ENCODE measurements at places on chromosomes 11 and 22.

GRCh38 chr11:118117790-118118601, 31.2 kb upstream of the SMIM35 start:
- no peak for DNase-seq

- no peak for DNase-seq
Measured at GRCh38 chr11:121582296-121582695, 129.5 kb upstream of the SORL1-AS1 start.

- no peak for DNase-seq
Measured at GRCh38 chr11:10611979-10612862, 43.8 kb upstream of the LYVE1 start.

DNA sequence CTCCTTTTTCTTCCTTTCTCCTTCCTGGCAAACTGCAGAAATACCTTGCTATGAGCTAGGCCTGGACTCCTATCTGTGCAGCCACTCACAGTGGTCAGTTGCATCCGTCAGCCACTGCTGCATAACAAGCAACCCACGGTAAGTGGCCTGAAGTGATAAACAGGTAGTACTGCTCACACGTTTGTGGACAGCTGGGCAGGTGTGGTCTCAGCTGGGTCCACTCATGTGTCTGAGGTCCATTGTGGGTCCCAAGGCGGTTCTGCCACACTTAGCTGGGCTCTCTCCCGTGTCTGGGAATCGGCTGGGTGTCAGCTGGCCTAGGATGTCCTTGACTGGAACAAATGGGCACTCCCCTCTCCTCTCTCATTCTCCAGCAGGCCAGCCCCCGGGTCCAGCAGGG, 109.3 kb downstream of the BRD1 start:
- DNase-seq, result no peak

DNA sequence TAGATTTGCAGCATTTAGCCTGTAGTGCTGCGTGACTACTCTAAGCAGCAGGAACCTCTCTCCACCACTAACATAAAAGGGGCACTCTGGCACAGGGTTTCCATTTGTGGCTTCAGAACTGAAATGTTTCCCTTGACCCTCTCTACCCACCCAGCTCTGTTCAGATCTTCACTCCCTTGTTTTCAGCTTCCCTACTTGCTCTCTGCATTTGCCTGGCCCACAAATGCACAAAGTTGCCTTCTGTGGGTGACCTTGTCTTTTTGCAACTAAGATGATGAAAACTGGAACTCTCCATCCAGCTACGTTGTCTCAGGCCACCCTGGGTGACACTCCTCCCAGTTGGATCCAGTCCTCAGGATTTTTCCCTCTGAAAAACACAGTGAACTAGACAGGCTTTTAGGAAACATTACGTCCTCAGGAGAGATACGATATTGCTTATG, 19.8 kb upstream of the PSMA1 start:
- no peak for DNase-seq

- no peak for DNase-seq
Measured at GRCh38 chr11:111631666-111632039, 29.4 kb downstream of the SIK2 start.

GRCh38 chr11:73384531-73384871, 8.3 kb downstream of the RELT start:
- no peak for DNase-seq

GRCh38 chr22:28477556-28477955, 202.1 kb downstream of the TTC28 start:
- DNase-seq, result no peak

- DNase-seq, result no peak
Measured at GRCh38 chr11:76841923-76842452, 18.7 kb upstream of the ACER3 start.
